ENCODE measurements at places on chromosomes 1 and 21.

- DNase-seq, result no peak
Observed at GRCh38 chr1:94669198-94669597, 127.6 kb upstream of the F3 start.

DNA sequence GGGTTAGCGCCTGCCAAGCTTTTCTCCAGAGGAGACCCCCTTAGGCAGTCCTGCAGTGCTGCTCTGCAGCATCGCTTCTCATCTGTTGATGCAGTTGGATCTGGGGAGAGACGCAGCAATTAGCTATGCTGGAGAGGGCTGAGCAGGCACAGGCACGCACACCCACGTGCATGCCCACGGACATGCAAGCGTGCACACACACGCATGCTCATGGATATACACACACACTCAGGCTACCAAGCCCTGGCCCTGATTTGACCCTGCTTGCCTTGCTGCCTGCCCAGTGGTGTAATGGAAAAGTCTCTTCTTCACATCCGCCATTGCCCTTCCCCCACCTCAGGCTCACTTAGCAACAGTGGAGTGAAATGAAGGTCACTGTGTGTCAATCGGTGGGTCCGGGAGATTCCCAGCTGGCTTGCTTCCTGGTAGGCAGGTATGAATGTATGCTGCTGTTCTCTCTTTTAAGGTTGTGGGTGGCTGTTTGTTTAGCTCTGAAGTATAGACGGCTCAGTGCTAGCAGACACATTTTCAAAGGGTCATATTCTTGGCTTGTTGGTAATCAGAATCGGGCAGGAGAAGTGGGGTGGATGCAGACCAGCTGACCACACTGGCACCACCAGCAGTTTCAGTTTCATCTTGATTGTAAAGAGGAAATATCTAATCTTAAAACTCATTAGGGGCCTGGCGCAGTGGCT, 9.5 kb downstream of the ATP1B1 start:
- no peak for DNase-seq

DNA sequence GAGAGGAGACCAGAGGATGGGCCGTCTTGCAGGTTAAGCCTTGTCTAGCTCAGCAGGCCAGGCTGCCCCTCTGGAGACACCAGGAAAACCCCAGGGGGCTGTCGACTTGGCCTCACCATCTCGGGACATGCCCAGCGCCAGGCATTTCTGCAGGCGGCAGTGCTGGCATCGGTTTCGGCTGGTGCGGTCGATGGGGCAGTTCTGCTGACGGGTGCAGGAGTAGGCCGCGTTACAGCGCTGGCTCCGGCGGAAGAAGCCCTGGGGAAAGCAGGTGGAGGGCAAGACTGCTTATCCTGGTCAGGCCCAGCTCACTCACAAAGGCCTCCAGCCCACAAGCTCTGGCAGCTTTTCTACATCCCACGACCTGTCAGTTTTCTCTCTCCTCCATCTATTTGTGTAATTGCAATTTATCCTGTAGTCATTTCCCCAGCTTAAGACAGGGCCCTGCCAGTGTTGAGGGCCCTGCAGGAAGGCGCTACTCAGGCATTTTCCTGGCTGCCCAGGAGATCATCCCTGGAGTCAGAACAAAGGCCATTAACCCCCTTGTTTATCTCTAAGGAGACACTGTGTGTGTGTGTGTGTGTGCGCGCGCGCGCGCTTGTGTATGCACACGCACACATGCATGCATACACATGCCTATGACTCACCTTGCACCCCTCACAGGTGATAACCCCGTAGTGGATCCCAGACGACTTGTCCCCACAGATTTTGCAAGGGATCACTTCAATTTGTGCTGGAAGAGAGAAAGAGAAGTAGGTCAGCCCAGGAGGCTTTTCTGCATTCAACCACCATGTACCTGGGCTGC, 11.5 kb upstream of the LINGO4 start:
- no peak for DNase-seq

DNA sequence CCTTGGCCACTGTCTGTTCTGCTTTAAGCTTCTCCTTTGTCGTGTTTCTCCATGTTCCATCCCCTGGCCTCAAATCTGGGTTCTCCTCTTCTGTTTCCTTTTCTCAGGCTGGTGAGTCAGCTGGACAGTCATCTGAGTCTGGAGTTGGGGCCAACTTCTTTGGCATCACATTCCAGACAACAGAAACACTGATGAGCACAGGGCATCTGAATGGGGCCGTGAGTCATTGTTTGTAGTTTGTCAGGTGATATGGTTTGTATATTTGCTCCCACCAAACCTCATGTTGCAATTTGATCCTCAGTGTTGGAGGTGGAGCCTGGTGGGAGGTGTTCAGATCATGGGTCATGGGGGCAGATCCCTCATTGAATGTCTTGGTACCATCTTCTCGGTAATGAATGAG, 14.3 kb upstream of the OLIG2 start:
- DNase-seq, result no peak

DNA sequence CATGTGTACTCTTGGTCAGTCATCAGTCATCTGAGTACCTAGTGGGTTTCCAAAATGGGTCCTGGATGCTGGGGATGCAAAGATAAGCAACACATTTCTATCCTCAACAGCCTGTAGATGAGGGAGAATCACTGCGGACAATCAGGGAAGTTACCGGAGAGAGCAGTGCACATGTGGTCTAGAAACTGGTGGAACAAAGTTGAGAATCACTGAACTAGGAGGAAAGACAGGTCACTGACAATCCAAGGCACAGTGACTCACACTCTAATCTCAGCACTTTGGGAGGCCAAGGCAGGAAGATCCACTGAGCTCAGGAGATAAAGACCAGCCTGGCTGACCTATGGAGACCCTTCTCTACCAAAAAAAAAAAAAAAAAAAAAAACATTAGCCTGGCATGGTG, 31.4 kb upstream of the LGALS8 start:
- no peak for DNase-seq

DNA sequence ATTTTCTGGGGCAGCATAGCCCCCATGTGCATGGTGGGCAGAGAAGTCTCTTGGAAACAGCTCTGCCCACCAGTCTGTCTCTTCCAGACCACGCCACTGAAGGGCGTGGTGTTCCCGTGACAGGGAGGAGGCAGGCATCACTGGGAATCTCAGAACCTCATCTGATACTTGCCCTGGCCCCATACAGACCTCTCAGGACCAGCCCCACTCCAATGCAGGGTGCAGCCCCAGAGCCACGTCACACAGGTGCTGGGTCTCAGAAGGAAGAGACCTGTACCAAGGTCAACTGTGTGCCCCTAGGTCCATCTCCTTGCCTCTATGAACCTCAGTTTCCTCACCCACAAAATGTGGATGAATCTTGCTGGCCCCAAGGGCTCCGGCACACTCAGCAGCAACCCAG, 7.3 kb downstream of the RAP1GAP start:
- no peak for DNase-seq

GRCh38 chr1:10975567-10976326, 36.7 kb upstream of the TARDBP start:
- DNase-seq, result no peak

DNA sequence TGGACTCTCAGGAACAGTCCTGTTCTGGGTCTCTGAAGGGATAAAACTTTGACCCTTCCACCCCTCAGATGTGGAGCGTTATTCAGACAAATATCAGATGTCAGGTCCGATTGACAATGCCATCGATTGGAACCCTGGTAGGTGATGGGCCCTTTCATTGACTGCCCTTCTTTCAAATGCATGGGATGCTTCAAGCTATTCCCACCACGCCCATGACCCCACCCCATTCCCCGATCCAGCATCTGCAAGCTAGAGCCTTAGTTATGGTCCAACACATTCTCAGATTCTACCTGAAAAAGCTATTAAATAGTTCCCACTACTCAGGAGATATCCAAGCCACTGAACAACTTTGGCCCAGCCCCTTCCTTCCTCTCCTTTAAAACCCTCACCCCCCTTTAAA, 12.5 kb downstream of the POLR3GL start:
- DNase-seq, result no peak

GRCh38 chr1:223007935-223008334, 135.1 kb downstream of the TLR5 start:
- no peak for DNase-seq

DNA sequence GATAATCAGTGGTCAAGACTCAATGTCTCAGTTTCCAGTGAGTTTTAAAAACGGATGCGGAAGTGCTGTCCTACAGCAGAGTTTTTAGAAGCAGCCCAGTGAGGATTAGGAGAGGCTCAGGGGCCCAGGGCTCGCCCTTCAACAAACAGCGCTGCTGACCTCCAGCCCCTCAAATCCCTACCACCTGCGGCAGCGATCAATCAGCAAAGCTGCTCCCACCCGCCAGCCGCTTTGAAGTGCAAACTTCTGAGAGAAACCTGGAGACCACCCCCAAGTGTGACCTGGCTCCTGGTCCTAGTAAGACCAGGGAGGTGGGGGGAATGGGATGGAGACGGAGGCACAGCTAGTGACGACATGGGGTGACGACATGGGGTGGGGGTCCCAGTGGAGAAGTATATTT, 14.4 kb downstream of the ZBTB17 start:
- no peak for DNase-seq

GRCh38 chr1:48695161-48695560, 81.5 kb downstream of the BEND5 start:
- no peak for DNase-seq

DNA sequence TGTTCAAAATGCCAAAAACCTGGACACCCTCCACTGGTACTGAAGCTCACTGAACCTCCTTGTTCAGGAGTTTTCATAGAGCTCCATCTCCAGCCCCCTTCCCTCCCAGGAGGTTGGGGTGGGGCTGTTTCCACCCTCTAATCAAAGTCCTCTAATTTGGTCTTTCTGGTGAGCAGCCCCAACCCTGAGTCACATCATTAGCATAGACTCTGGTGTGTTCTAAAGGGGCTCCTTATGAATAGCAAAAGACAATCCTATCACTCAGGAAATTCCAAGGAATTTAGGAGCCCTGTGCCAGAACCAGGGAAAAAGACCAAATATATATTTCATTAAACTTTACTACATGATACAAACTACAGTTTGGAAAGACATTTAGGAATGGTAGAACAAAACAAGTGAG, 13.2 kb upstream of the UBE4B start:
- DNase-seq, result no peak

DNA sequence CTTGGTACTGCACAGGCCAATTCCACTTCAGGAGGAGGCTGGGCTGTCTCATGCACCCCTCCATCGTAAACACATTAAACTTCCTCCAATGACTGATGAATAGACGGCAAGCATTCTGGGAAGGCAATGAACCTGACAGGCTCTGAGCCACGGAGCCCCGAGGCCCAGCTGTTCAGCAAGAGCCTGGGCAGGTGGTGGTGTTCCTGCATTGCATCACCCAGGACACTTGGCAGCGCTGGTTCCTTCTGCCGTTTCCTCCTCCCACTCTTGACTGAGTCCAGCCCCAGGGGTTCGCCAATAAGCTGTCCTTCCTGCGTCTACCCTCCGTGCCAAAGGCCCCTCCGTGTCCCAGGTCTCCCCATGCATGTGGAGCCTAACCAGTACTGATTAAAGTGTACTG, 109.8 kb downstream of the JAK1 start:
- DNase-seq, result no peak

DNA sequence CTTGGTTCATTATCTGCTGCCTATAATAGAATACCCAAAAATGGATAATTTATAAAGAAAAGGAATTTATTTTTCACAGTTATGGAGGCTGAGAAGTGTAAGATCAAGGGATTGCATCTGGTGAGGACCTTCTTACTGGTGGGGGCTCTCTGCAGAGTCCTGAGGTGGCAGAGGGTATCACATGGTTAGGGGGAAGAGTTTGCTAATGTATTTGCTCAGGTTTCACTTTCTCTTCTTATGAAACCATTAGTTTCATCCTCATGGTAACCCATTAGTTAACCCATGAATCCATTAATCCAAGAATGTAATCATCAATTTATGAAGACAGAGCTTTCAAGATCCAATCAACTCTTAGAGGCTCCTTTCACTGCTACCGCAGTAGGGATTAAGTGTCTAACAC, 120.6 kb downstream of the DNM3 start:
- no peak for DNase-seq

DNA sequence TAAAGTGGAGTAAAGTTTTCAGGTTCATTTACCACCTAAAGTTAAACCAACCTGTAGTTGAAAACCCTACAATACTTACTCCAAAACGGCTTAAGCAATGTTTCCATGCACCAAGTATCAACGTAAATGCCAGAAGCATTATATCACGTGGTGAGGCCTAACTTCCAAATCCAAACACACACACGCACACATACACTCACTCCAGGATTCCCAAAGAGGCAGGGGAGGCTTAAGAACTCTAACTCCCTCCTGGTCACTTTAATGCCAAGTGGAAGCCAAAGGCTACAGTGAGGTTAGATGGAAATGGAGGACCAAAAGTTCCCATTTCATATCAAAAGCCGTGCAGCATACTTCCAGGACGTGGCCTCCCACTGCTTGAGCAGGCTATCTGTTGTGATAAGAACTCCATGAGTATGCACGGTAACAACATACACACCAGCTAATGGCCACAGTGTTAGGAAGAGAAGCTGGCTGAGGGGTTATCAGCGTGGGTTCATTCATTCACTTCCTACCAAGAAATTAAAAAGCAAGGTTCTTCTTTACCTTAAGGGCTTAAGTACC, 224.1 kb downstream of the SLC45A1 start:
- no peak for DNase-seq

DNA sequence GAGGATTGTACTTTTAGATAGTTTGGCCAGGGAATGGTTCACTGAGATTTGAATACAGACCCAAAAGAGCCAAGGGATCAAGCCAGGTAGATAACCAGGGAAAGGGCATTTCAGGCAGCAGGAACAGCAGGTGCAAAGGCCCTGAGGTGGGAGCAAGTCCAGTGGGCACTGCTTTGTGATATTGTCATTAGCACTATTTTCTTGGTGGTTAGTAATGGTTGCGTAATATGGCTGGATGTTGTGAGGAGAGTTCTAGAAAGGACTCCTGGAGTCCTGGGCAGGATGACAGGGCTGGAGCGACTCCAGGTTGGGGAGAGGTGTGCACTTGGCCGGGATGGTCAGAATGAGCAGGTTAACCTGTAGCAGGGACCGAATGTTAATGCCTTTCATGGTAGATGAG, 4.4 kb downstream of the AZIN2 start:
- no peak for DNase-seq

- no peak for DNase-seq
Observed at GRCh38 chr1:194194724-194195123, 1008.3 kb upstream of the B3GALT2 start.

- DNase-seq, result no peak
Observed at GRCh38 chr1:86775395-86775794, 71.0 kb downstream of the SH3GLB1 start.

GRCh38 chr21:28229814-28230213, 762.9 kb downstream of the LTN1 start:
- no peak for DNase-seq

DNA sequence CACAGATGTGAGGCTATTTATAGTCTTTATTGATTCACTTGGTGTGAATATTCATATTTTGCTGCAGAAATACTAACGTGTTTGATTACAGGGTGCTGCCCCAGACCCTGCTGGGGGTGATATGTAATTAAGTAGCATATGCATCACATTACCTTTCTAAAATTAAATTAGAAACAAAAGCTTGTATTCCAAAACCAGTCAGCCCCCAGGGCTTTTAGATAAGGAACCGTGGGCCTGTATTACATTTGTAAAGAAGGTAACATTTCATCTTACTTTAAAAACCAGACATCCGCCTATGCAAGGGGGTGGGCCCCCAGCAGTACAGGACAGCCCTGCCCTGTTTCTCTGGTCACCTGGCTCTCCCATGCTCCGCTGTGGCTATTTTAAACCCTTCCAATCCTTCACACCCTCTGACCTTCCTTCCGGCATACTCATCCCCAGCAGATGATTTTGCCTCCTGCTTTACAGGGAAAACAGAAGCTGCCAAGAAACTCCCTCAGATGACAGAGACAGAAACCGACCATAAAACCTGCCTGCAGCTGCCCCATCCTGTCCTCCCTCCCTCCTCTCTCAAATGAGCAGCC, 22.0 kb upstream of the KCNC4 start:
- DNase-seq, result no peak

Measured in D341Med (cell line).